Gastroesophageal sphincter (tissue), 4 donors: ENCODE measurements at places on chromosomes 16 and 17. TPM values are rescaled to one million over a fixed set of nuclear protein-coding genes. Genes with fewer than 3 reads are reported as not detected.
A peak's percentile ranks its signal among the peaks of the same experiment; 100 is the strongest.

GRCh38 chr17:2195729-2196128 lies 107.9 kb downstream of the SMG6 start:
- no peak for ATAC-seq

DNA sequence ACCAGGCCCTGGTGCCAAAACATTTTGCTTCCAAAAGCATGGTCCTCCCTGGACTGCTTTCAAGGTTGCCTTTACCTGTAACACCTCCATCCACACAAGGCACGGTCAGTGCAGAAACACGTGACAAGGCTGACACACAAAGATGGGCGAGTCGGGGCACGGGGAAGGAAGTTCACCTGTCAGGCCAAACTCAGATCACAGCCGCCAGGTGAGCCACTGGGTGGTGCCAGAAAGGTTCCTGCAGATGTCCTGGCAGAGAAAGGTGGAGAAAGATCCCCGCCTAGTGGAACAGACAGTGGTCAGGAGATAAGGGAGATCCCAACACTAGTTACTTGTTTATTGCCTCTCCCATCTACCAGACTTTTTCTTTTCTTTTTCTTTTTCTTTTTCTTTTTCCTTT lies 155.3 kb downstream of the AIPL1 start:
- ATAC-seq, result no peak

GRCh38 chr16:89277641-89278341 lies 60.3 kb downstream of the ZNF778 start:
- ATAC-seq, result no peak

DNA sequence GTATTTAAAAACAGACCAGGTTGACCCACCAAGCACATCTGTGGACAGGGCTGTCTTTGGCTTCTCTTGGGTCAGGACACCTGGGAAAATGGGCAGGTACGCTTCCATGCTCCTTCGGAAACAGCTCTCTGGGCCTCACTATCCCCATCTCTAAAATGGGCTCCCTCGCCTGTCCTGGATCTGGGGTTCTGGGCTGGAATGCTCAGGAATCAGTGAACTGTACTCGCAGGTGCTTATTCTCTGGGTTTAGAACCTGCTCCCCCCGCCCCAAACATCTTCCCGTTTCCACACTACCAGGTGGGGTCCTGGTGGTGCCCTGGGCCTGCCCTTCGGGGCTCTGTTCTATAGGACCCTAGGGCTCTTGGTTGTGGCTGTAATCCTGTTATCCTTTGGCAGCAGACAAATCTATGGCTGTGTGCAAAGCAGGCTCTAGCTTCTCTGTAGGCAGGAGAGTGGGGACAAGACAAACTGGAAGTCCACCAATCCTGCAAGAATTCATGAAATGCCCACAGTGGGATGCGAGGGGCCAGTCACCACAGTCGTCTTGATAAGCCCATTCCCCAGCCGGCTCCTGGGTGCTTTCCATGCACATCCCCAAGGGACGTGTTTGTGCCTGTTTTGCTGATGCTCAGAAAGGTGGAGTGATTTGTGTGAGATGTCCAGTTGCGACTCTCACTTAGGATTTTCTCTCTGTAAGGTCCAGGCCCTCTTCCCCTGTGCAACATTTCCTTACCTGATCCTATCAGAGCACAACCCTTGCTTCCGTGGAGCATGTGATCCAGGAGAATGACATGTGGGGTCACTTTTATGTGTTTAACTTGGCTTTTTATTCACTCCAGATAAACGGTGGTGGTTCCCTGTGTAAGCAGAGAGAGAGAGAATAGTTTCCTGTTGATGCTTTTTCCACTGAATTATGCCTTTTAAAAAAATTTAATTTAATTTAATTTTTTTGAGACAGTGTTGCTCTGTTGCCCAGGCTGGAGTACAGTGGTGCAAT lies 37.2 kb downstream of the HAPSTR1 start:
- no peak for ATAC-seq

DNA sequence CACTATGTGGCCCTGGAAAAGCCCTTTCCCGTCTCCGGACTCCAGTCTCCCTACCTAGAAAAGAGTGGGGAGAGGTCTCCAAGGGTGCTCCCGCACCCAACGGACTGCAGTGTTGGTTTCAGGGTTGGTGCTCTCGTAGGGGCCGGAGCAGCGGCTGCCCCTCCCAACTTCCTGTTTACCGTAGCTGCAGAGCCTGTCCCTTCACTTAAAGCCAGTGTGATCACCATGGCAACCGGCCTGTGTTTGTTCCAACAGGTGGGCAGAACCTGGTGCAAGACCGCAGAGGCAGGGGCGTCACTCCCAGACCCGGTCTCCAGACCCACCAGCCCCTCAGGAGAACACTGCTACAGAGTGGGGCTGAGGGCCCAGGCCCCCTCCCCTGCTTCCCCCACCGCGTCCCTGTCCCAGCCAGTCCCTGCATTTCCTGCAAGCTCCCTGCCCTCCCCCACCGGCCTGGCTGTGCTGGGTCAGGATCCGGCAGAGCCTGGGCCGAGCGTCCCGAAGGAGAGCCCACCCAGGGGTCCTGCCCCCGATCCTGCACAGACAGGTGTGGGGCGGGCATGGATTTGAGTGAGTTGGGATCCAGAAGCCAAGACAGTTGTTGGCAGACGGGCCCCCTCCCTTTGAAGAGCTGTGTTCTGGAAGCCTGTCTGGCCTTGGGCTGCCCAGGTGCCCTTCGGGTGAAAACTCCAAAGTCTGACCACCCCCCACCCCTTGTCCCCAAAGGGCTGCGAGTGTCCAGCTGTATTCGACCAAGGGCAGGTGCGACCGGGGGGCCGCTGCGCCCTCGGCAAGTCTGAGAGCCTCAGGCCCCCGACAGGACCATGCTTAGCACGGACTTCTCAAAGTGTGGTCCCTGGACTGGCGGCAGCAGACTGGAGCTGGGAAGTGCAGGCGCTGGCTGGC lies 1.5 kb upstream of the BAIAP3 start:
- ATAC-seq, result peak; percentile 34

- no peak for ATAC-seq
These were observed 99.0 kb downstream of the CCDC182 start for GRCh38 chr17:57645950-57646665.

DNA sequence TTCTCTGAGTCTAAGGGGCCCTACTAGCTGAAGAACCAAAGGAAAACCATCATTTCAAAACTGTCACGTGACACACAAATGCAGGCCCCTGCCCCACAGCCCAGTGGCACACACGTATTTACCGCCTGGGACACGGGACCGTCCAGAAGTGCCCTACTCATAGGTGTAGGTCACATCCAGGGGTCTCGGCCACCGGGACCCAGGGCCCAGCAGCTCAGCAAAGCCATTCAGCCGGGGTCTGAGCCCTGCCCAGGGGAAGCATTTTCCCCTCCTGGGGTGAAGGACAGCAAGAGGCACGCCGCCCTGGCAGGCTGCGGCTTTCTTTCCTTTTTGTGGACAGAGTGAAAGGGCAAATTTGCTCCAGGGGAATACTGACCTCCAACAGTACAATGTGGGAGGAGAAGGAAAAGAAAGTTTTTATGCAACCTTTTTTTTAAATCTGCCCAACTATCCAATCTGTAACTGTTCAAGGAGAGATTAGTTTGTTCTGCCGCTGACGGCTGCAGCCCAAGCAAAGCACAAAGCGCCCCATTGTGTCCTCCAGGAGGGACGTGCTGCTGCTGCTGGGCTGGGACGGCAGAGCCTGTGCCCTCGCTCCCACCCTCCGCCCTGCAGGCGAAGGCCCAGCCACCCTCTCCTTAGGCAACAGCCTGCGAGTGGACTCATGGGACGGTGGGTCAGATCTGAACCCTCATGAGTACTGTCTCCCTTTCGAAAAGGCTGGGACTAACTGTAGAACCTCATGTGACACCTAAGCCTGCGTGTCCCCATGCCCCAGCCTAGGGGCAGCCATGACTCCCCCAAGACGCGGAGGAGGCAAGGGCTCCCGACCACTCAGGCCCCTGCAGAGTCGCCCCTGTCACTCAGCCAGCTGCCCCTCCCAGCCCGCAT lies 21.3 kb downstream of the SLC7A5 start:
- ATAC-seq, result no peak

DNA sequence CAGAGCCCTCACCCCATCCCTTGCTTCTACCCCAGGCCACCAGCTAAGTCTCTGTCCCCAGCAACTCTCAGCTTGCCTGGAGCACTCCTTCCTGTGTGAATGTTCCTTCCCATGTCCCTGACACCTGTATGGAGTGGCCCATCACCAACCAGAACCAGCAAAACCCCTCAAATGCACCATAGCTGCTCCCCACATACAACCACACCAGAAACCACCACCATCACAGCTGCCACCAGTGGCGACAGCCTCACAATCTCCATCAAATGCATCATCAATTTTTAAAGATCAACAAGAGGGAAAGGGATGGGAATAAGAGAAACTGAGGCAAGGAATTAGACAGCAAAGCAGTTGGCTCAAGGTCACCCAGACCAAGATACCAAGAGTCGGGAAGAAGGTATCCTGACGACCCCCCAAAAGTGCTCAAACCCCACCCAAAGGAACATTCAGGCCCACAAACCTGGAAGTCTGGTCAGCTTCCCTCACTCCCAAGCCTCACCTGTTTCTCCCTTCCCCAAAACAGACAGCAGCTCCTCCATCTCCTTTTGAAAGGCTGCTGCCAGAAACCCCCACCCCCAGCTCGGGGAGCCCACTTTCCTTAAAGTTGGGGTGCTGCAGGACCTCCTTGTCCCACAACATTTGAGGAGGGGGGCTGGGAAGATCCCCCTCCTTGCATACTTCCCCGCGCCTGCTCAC lies 1.8 kb downstream of the SRCIN1 start:
- ATAC-seq, result no peak

- ATAC-seq, result peak; percentile 32
These were observed 11.4 kb downstream of the HSD3B7 start for GRCh38 chr16:30996324-30996984.

DNA sequence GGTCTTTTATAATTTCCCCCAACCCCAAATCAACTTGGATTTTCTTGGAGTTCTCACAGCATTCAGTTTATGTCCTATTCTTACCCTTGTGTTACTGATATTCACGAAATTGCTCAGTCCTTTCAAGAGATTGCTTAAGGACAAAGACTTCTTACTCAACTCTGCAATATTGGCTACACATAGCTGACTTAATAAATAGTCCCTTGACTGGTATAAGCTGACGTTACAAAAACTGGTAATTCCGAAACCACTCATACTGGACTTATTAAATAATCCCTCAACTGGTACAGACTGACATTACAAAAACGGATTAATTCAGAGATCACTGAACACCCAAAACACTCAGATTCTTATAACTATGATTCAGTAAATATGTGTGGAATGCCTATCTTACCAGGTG lies 860 bp downstream of the TIGD7 start:
- no peak for ATAC-seq

DNA sequence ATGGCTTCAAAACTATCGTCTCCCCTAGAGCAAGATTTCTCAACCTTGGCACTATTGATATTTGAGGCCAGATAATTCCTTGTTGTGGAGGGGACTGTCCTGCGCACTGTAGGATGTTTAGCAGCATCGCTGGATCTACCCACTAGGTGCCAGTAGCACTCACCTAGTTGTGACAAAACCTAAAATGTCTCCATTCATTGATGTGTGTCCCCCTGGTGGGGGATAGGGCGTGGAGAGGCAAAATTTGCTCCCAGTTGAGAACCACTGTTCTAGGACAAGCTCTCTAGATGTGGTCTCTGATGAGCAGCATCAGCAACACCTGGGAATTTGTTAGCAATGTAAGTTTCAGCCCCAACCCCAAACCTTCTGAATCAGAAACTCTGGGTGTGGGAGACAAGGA lies 259.0 kb downstream of the XYLT1 start:
- ATAC-seq, result no peak

DNA sequence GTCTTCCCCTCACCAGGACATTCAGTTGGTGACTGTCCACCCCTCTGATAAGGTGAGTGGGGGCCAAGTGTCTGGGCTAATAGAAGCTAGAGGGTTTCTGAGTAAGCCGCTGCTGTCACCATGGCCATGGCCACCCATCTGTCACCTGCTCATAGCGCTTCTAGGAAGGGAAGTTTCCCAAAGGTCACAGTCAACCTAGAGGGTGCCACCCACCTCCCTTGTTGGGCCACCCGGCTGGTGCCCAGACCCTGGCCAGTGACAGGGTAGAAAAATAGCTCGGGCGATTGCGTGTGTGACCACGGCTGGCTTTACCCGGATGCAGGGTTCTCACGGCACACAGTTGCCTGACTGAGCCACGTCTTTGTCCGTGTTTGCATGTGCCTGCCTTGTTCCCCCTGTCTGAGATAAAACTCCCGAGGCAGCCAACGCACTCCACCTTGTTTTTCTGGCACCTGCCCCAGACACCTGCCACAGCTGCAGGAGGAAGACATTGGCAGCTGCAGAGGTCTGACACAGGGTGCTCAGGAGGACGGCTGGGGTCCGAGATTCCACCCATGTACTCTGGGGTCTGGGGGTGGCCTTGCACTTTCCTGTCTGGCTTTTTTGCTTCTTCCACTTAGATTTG lies 809 bp downstream of the PIRT start:
- ATAC-seq, result no peak

- ATAC-seq, result peak; percentile 46
These were observed 7.0 kb downstream of the NOS2 start for GRCh38 chr17:27793168-27793905.

GRCh38 chr16:26951950-26952349 lies 114.8 kb upstream of the C16orf82 start:
- ATAC-seq, result no peak

- ATAC-seq, result no peak
These were observed 34.9 kb downstream of the CHD9 start for GRCh38 chr16:53089434-53090285.

DNA sequence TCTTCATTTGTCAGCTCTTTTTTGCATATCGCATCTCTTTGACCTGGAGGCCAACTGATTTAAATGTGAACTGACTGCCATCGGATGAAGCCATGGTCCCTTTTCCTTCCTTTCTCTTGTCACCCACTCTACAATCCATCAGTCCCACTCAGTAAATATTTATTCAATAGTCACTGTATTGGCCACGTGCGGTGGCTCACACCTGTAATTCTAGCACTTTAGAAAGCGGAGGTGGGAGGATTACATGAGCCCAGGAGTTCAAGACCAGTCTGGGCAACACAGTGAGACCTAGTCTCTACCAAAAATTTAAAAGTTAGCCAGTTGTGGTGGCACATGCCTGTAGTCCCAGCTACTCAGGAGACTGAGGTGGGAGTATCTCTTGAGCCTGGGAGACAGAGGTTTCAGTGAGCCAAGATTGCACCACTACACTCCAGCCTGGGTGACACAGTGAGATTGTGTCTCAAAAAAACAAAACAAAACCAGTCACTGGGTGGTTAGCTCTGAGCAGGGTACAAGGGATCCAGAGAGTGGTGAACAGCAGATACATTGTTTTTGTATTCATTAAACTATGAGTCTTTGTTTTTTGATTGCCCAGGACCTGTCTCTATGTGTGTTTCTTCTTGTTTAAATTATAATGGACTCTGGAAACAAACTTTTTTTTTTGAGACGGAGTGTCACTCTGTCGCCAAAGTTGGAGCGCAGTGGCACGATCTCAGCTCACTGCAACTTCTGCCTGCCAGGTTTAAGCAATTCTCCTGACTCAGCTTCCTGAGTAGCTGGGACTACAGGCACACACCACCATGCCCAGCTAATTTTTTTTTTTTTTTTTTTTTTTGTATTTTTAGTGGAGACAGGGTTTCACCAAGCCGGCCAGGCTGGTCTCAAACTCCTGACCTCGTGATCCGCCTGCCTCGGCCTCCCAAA lies 6.9 kb downstream of the PHAF1 start:
- ATAC-seq, result no peak

- ATAC-seq, result no peak
These were observed 1.6 kb downstream of the HSD11B2 start for GRCh38 chr16:67432506-67432890.

The MYH11 gene
- total RNA-seq, result 7,231 TPM

The EMC6 gene
- total RNA-seq, result 12.1 TPM

The IRX5 gene
- total RNA-seq, result not detected

The PLEKHH3 gene
- 13.7 TPM for total RNA-seq

The NOG gene
- total RNA-seq, result 3.2 TPM
